ENCODE measurements at places on chromosomes 2 and 18. TPM values are rescaled to one million over a fixed set of nuclear protein-coding genes. Genes with fewer than 3 reads are reported as not detected.
A peak's percentile ranks its signal among the peaks of the same experiment; 100 is the strongest.

DNA sequence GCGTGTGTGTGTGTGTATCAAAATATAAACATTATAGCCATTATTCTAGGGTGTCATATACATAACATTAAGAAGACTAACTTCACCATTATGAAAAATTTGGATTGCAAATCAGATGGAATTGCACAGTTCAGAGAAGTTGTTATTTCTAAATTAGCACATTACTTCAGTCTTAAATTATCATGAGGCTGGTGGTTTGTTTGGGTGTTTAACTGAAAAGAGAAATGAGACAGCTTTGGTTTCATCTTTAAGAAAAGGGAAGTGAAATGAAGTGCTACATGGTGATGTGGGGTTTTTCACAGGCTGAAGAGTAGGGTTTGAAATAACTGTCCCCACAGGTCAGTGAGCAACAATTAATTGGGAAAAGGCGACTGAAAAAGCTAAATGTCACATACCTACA, 161.2 kb upstream of the XIRP2 start:
- DNase-seq: no peak

DNA sequence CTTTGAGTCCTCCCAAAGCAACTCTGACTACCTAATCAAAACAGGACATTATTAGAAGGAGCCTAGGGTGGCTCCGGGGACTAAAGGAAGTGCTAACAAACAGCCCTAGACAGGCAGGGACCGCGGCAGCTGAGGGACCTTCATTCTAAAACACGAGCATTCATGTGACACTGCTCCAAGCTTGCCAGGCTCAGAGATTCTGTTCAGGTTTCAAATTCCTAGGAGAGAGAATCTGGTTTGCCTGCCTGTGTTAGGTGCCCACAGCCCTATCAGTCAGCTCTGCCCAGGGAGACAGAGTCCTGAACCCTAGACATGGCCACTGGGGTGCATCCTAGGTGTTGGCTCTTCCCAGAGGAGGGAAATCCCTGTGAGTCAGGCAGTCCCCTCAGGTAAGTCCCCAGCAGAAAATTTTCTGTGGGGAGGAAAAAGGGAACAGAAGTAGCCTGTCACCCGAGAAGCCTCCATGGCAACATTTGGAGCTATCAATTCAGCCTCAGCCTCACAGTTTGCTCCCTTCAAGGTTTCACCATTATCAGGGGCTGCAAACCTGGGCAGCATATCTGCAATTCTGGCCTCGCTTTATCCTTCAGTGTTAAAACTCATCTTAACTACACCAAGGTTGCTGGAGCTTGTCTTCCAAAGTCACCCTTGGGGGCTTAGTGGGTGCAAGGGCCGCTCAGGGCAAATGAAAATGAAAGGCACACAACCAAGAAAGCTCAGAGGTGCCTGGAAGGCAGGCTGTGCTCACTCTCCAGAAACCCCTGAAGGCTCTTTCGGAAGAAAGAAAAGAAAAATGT, 28.6 kb downstream of the PCBP1 start:
- peak; percentile 50 for DNase-seq

DNA sequence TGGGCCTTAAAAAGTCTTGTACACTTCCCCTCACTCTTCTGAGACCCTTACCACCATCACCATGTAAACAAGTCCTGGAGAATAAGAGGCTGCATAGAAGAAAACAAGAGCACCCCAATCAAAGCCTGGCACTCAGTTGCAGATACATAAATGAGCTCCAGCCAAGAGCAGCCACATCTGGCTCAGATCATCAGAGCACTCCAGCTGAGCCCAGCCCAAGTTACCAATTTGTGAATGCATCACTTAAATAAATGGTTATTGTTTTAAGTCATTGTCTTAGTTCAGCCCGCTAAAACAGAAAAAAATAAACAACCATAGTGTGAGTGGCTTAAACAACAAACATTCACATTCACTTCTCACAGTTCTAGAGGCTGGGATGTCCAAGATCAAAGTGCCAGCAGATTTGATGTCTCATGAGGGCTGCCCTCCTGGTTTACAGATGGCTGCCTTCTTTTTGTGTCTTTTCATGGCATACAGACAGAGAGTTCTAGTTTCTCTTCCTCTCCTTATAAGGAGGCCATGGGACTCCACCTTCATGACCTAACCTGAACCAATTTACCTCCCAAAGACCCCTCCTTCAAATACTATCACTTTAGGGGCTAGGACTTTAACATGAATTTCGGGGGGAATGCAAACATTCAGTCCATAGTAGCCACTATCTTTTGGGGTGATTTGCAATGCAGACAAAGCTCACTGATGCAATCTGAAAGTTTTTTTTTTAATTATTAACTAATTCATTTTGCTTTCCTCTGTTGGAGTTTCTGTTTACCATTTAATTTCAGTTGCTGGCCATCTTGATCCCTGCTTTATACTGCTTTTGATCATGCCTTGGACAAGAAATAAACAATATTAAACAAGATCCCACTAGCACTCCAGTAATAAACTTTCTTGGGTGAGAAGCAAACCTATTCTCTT, 187.5 kb upstream of the ACVR2A start:
- no peak for DNase-seq

DNA sequence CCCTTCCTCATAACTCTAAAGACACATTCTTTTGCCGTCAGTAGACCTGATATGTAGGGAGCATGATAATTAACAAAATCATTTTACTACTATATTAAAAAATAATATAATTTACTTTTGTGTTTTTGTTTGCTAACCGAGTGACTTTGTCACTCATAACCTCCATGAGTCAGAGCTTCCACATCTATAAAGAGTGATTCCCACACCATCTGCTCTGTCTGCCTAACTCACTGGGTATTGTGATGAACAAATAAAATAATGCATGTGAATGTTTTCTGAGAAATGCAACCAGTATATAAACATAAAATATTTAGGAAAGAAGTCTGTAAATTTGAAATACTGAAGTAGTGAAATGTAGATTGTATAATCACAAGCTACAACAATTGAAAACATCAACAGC, 123.4 kb upstream of the DSEL start:
- no peak for DNase-seq

DRC1 gene
- total RNA-seq: not detected

- no peak for DNase-seq
Observed at GRCh38 chr2:234425639-234426603, 71.0 kb downstream of the ARL4C start.

DNA sequence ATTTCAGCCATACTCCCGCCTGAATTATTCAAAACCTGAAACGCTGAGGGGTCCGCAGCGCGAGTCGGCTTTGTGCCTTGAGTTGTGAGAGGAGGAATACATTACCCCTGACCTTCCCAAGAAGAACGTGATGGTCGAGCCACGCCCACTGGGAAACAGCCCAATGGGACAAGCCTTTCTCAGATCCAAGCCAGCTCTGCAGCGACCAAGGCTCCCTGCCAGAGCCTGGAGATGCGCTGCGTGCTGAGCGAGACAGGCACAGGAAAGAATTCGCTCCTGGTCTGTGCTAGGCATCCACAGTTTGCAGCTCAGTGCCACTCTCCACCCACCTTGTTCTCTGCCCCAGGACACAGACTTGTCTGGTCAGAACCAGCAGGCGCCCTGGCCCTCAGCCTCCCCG, 74.1 kb upstream of the GLI2 start:
- DNase-seq: no peak

DNA sequence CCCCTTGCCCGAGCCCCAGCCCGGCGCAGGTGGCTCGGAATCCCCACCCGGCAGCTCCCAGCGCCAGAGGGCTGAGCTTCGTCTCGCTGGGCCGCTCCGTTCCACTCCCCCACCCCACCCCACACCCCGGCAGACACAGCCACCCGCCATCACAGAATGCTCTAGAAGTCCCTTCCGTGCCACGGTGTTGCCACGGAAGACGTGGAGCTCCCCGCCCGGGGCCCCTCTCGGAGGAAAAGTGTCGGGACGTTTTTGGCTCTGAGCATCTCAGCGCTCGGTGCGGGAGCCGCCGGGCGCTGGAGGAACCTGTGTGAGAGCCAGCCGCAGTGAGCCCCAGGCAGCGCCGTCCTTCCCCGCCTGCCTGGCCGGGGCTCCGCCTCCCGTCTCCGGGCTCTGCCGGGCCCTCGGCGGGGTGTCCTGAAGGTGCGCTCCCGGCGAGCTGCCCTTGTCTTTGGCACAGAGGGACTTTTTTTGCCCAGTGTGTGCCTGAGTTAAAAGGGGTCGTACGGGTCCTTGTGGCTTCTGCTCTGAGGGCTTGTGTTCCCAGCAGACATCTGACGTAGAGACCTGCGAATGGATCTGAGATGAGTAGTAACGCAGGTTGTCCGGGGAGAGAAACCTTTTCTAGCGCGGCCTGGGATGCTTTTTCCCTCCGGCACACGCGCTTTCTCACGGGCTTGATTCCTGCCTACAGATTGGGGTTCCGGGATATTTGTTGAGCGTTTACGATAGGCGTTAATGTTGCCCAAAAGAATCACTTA, 1.8 kb downstream of the ZCCHC2 start:
- peak; percentile 87 for DNase-seq

DNA sequence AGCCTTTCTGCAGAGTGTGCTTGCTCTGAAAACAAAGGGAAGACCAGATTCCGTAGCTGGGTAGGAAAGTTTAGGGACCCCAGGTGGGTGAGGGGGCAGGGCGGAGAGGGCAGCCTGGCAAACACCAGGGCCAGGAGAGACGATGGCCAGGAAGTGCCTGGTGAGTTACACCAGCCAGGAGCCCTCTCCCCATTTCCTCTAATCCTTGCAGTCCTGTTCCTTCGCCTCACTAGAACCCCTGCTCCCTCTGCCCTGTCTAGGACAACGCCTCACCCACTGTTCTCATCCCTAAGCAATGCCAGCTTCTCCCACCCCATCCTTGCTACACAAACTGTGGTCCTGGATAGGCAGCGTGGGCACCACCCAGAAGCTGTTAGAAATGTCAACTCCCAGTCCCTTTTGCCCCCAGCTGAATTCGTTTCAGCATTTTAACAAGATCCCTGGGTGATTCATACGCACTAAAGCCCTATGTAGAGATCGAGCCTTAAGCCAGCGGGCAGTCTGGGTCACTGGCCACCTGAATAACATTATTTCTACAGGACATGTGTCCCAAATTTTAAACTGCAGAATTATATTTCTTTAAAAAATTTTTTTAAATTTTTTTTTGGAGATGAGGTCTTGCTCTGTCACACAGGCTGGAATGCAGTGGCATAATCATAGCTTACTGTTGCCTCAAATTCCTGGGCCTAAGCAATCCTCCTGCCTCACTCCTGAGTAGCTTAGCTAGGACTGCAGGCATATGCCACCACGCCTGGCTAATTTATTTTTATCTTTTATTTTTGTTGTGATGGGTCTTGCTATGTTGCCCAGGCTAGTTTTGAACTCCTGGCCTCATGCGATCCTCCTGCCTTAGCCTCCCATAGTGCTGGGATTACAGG, 10.9 kb downstream of the WIPF1 start:
- DNase-seq: no peak

DNA sequence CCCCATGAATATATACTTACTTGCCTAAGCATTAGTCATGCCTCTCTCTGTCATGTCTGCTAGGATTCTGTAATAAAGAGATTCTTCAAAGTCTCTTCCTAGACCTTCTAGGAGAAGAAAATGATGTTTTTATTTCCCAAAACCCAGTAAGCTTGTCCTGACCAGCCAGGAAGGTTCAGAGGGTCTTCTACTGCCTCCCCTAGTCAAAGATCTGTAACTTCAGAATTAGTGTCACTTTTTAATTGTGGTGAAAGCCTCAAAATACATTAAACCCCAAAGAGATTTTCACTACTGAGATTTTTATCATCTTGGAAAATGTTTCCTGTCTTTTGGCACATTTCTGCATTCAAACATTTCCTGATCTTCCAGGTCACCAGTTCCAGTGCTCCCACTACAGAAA, 232.9 kb upstream of the STK17B start:
- no peak for DNase-seq

ATRAID gene
- total RNA-seq: 116 TPM

GRCh38 chr18:41765460-41765859, 189.6 kb upstream of the PIK3C3 start:
- DNase-seq: no peak

DNA sequence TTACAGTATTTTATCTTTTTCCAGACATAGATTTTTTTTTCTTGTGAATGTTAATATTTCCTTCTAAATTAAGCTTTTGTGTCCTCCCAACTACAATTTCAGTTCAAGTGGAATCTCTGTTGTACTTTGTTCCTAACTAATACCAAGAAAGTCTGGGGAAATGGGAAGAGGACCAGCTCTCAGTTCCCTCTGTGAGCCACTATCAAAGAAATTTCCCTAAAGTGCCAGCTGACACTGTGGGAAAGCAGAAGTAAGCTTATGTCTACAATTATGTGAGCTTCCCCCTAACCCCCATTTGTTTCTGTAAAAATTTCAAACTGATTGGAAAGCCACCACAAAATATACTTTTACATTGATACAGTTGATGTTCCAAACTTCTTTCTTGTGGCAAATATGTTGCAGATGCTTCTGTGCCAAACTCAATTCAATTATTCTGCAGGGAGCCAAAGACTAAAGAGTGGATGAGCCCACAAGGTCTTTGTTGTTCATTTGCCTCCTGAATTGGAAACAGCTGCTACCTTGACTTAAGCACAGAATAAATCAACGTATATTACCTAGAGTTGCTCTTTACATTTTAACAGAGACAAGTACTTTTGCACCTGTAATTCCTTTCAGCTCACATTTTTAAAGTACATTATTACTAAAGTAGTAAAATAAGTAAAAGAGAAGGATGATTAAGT, 306.6 kb downstream of the PTH2R start:
- DNase-seq: no peak

ICOS gene
- not detected for total RNA-seq

- no peak for DNase-seq
Observed at GRCh38 chr2:231315896-231316295, 79.6 kb upstream of the B3GNT7 start.

GRCh38 chr2:107364361-107364950, 462.2 kb upstream of the RGPD4 start:
- no peak for DNase-seq

- no peak for DNase-seq
Observed at GRCh38 chr18:55069497-55069896, 110.2 kb upstream of the CCDC68 start.

GRCh38 chr2:219831957-219832356, 204.5 kb downstream of the SLC4A3 start:
- DNase-seq: no peak

GRCh38 chr2:234422981-234423431, 73.9 kb downstream of the ARL4C start:
- DNase-seq: no peak

MTLN gene
- 58.5 TPM for total RNA-seq

GKN1 gene
- total RNA-seq: not detected

CMPK2 gene
- 3.0 TPM for total RNA-seq

M1AP gene
- total RNA-seq: 0.19 TPM

TMEM247 gene
- not detected for total RNA-seq

DNA sequence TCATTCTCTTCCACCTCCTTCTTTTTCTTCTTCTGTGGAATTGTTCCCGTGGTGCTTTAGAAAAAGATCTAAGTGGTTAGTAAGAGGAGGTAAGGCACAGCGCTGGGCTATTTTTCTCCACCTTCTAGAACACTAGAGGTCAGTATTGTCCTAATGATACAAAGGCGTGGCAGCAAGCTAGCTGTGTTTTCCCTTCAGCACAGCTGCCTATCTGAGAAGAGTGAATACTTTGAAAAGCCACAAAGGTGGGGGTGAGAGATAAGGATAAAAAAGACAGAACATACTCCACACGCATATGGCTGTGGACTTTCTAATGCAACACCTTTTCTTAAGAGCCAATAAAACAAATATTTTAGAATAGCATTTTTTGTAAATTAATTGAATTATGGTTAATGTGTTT, 2.1 kb downstream of the CNTNAP5 start:
- no peak for DNase-seq

CD8B2 gene
- not detected for total RNA-seq

ZBTB7C gene
- 14.8 TPM for total RNA-seq

GRCh38 chr2:168254158-168254935, 7.0 kb upstream of the STK39 start:
- no peak for DNase-seq

GRCh38 chr18:70207181-70207580, 1.7 kb upstream of the RTTN start:
- DNase-seq: no peak

GNLY gene
- 5.3 TPM for total RNA-seq

Measured in posterior vena cava (tissue), 2 donors.